ENCODE measurements at places on chromosomes 12 and 14.

- H3K27me3 ChIP-seq: no peaks in the 10 kb centered on the region
- H3K4me1 ChIP-seq: no peaks in the 10 kb centered on the region
- H3K27ac ChIP-seq: no peak overlapping the region
- DNase-seq: no peak
- no peak overlapping the region for H3K4me3 ChIP-seq
These were observed 91.0 kb downstream of the VRK1 start for GRCh38 chr14:96888158-96888557.

DNA sequence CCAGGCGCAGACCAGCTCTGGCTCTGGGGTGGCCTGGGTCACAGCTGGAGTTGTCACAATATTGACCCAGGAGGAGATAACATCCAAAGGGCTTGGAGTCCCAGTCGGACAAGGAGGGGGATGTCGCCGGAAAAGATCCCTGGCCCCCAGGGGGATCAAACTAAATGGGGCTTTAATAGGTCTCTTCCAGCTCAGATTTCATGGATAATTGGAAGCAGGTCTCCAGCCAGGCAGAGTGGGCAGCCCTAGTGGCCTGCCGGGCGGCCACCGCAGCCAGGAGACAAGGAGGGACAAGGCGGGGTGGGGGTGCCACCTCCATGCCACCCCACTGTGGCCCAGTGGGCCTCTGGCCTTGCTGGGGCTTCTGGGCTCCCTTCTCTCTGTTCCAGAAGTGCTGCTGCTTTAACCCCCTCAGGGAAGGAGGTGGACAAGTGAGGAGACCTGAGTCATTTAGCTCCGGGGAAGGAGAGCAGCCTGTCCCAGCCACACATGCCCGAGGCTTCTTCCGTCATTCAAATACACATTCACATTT is 23.1 kb upstream of the PGF start:
- peaks cover 3% of the 10 kb centered on the region for H3K4me1 ChIP-seq
- H3K4me3 ChIP-seq: no peak overlapping the region
- H3K36me3 ChIP-seq: no peaks in the 10 kb centered on the region

DNA sequence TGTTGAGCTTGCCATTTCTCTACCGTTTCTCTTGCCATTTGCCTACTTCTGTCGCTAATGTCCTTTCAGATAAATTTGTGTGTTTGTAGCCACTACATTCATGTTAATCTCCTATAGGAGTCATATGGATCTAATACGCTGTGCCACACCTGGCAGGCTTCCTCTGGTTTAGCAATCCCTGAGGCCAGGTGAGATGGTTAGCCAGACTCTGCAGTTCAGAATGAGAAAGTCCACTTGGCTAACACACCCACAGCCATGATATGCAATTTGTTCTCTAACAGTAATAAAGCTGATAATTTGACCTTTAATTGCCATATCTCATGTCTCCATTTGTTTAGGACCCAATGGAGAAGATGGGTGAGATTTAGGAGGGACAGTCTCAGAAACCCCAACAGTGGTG is 1261.6 kb upstream of the TMEM132C start:
- no peaks in the 10 kb centered on the region for H3K36me3 ChIP-seq
- no peak for DNase-seq
- H3K27me3 ChIP-seq: no peaks in the 10 kb centered on the region
- no peaks in the 10 kb centered on the region for H3K4me1 ChIP-seq
- no peak overlapping the region for H3K4me3 ChIP-seq

- H3K36me3 ChIP-seq: peaks cover 9% of the 10 kb centered on the region
- DNase-seq: no peak
- peaks cover 6% of the 10 kb centered on the region for H3K4me1 ChIP-seq
- no peak overlapping the region for H3K27ac ChIP-seq
- peaks cover 4% of the 10 kb centered on the region for H3K27me3 ChIP-seq
These were observed 68.1 kb downstream of the ETNK1 start for GRCh38 chr12:22692964-22693555.

DNA sequence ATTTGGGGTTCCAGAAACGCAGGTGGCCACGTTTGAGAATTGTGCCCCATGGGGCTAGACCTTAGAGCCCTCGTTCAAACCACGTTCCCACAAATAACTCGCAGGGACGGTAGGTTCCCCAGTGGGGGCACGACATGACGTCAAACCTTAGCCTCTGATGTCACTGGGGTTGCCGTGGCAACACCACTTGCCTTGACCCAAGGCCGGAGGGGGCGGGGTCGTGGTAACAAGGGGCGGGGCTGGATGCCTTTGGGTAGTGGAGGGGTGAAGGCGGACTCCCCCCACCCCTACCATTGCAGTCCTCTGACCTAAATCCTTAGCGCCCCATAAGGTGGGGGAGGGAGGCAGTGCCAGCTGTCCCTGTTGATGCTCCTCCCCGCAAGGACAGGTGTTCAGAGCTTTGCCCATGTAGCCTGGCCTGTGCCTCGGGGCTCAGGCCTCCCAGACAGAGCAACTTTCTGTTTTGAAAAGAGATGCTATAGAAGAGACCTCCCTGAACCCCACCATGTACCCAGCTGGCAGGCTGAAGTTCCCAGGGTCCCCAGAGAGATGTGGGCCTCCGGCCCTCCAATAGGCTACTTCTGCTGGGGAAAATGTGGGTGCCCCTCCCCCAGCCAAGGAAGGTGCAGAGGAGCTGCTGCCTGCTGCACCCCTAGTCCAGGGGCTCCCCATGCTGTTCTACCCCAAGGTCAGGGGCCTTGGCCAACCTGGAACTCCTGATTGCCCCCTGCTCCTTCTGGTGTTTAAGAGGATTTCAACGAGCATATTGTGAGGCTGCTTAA is 1.9 kb downstream of the FAM222A start:
- no peak overlapping the region for H3K27ac ChIP-seq
- peak; percentile 30 for DNase-seq
- no peaks in the 10 kb centered on the region for H3K36me3 ChIP-seq

DNA sequence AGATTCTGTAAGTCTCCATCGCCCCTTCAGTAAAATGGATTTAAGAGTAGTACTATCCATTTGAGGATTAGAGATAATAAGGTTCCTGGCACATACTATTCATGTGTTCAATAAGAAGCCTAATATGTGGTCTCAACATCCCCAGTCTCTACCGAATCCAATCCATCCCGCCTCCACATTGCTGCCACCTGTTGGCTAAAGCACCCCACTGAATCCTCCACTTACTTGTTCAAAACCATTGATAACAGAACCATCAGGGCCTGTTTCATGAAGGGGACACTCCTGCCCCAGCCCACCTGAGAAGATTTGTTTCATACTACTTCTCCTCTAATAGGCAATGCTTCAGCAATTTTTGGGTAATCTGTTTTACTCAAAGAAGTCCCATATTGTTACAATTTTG is 147.5 kb downstream of the SLC2A13 start:
- H3K27ac ChIP-seq: no peak overlapping the region
- H3K27me3 ChIP-seq: peaks cover 3% of the 10 kb centered on the region
- H3K4me1 ChIP-seq: no peaks in the 10 kb centered on the region
- no peaks in the 10 kb centered on the region for H3K36me3 ChIP-seq
- no peak overlapping the region for H3K4me3 ChIP-seq

All from activated naive CD4-positive, alpha-beta T cell treated with anti-CD3 and anti-CD28 coated beads, Interleukin-2, amount 10 ng/mL, durations not matched to agents 7 days and 5 days (primary cell).